Neural crest cell (in vitro differentiated cells): ENCODE measurements at places on chromosomes 7 and 10. TPM values are rescaled to one million over a fixed set of nuclear protein-coding genes. Genes with fewer than 3 reads are reported as not detected.

OPALIN gene
- not detected in 2 replicates for total RNA-seq

- H3K4me1 ChIP-seq: peaks cover 19% of the 10 kb centered on the region
- no peak for DNase-seq
- H3K36me3 ChIP-seq: no peaks in the 10 kb centered on the region
- H3K27me3 ChIP-seq: no peaks in the 10 kb centered on the region
These were observed 267.9 kb upstream of the LRGUK start for GRCh38 chr7:133859231-133859630.

- no peak overlapping the region for H3K27ac ChIP-seq
- no peak overlapping the region for H3K4me3 ChIP-seq
- H3K27me3 ChIP-seq: no peaks in the 10 kb centered on the region
- no peaks in the 10 kb centered on the region for H3K36me3 ChIP-seq
- DNase-seq: no peak
These were observed 237.8 kb downstream of the KIAA1217 start for GRCh38 chr10:24446739-24447138.

DNA sequence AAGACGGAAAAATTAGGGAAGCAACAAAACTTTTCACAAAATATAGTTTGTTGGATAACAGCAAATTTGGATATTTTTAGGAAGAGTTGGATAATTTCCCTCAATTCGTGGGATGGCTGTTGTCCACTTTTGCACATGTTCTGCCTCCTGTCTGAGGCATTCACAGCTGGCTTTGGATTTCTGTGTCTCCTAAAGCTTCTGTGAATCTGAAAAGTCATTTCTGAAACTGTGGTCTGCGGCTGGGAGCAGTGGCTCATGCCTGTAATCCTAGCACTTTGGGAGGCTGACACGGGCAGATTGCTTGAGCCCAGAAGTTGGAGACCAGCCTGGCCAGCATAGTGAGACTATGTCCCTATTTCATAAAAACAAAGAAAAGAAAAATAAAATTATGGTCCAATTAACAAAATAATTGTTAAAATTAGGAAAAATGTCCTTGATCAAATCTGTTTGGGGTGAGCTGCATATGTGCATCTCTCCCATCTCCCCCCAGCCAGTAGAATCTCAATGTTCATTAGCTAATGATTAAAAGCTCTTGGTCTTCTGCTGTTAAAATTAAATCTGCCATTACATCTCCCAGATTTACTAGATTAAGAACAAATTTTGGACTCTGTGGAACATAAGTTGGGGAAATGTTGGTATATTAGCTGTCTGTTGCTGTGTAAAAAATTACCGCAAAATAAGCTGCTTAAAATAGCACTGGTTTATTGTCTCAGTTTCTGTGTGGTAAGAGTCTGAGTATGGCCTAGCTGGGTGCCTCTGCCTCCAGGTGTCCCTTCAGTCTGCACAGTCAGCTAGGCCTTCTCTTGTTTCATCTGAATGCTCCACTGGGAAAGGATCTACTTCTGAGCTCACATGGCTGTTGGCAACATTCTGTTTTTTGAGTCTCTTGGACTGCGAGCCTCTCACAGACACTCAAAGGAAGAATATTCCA lies 332.0 kb upstream of the FZD1 start:
- H3K36me3 ChIP-seq: peaks cover 4% of the 10 kb centered on the region
- DNase-seq: no peak
- H3K27me3 ChIP-seq: no peaks in the 10 kb centered on the region
- no peaks in the 10 kb centered on the region for H3K4me1 ChIP-seq
- H3K4me3 ChIP-seq: no peak overlapping the region

DNA sequence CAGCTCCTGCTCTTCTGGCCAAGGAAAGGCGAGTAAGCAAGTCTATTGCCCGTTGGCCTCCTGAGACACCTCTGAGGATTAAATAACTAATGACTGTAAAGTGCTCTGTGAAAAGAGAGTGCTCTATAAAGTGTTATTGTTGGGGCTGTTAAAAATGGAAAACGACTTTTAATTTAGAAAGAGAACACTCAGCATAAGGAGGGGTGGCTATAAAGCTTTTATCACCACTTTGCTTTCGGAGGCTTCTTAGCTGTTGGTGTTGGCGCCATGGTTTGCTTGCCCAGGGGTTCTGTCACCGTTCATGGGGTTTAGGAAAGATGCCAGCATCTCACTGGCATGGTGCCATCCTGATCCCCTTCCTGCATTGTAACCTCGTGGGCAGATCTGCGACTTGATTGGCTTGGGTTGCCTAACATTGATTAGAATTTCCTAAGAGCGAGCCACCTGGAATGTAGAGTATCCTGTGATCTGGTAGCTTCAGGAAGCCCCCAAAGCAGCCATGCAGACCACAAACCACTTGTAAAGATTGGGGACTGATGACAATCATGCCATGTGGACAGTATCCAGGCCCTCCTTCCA lies 509.9 kb downstream of the LRMDA start:
- no peak for DNase-seq
- no peaks in the 10 kb centered on the region for H3K27me3 ChIP-seq
- no peak overlapping the region for H3K27ac ChIP-seq
- no peaks in the 10 kb centered on the region for H3K4me1 ChIP-seq

ELFN1 gene
- 8.5 and 9.4 TPM in 2 replicates for total RNA-seq

SEMA3E gene
- 0.09 and 0.41 TPM in 2 replicates for total RNA-seq

GRCh38 chr7:159027789-159028507 lies 116.7 kb downstream of the VIPR2 start:
- H3K4me1 ChIP-seq: peaks cover 44% of the 10 kb centered on the region
- DNase-seq: no peak
- H3K27ac ChIP-seq: no peak overlapping the region
- H3K27me3 ChIP-seq: peaks cover 26% of the 10 kb centered on the region
- H3K4me3 ChIP-seq: peak overlapping the region; percentile 15

GALNT17 gene
- 10.4 and 11.0 TPM in 2 replicates for total RNA-seq

OPN1SW gene
- not detected in 2 replicates for total RNA-seq

GRCh38 chr10:75858339-75858738 lies 426.9 kb downstream of the LRMDA start:
- no peaks in the 10 kb centered on the region for H3K36me3 ChIP-seq
- no peaks in the 10 kb centered on the region for H3K4me1 ChIP-seq
- no peak overlapping the region for H3K4me3 ChIP-seq
- H3K27me3 ChIP-seq: no peaks in the 10 kb centered on the region
- DNase-seq: no peak
- no peak overlapping the region for H3K27ac ChIP-seq

- H3K36me3 ChIP-seq: no peaks in the 10 kb centered on the region
- no peak overlapping the region for H3K4me3 ChIP-seq
- H3K4me1 ChIP-seq: peaks cover 4% of the 10 kb centered on the region
- no peak overlapping the region for H3K27ac ChIP-seq
- no peak for DNase-seq
These were observed 9.4 kb downstream of the PIP4K2A start for GRCh38 chr10:22704942-22705341.

GRCh38 chr7:84216472-84216871 lies 21.9 kb upstream of the SEMA3A start:
- no peaks in the 10 kb centered on the region for H3K27me3 ChIP-seq
- DNase-seq: no peak
- no peak overlapping the region for H3K27ac ChIP-seq
- H3K4me3 ChIP-seq: no peak overlapping the region
- peaks cover 10% of the 10 kb centered on the region for H3K4me1 ChIP-seq

- DNase-seq: no peak
- peaks cover 8% of the 10 kb centered on the region for H3K4me1 ChIP-seq
- peaks cover 96% of the 10 kb centered on the region for H3K27me3 ChIP-seq
- no peak within 1 kb of the TSS for H3K27ac ChIP-seq
- H3K36me3 ChIP-seq: peaks cover 3% of the 10 kb centered on the region
- peak within 1 kb of the TSS; percentile 69 for H3K4me3 ChIP-seq
These were observed at the start of gene PAX2 for GRCh38 chr10:100744987-100745881. Gene PAX2, plus strand, starts transcription at chr10:100745582. Its CDS starts 679 bp downstream, at chr10:100746261.
